ENCODE measurements at places on chromosomes 11 and 22.

GRCh38 chr11:32597921-32598320 lies 14.3 kb downstream of the EIF3M start:
- no peak for DNase-seq

DNA sequence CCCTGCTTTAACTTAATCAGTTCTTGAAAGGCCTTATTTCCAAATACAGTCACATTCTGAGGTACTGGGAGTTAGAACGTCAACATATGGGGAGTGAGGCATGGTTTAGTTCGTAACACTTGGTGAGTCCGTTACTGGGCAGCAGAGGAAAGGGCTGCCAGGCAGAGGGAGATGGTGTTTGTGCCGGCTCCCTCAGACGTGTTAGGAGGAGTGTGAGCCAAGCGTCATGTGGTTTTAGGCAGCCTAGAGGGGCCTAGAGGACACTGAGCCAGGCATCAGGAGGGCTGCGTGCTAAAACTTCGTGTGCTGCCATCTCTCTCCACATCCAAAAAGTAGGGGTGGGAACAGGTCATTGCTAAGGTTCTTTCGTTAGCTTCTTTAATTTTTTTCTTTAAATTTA lies 10.2 kb downstream of the BCR start:
- DNase-seq = no peak

DNA sequence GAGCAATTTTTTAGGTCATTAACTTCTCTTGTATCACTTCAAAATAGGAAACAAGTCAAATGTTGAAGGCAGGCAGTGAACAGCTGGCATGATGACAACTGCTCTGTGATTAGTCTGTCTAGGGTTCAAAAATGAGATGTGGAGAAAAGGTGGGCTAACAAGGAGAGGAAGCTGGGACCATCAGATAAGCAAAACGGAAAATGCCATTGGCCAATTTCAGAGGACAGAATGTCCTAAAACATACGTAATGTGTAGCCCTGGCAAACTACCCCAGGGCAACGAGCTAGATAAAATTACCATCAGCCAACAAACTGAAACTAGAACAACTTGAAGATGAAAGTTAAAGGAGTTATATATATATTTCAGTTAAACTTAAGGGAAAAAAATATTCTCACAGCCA lies 93.2 kb downstream of the RELT start:
- no peak for DNase-seq

- no peak for DNase-seq
Observed at GRCh38 chr11:110318638-110319404, 22.4 kb upstream of the RDX start.

GRCh38 chr11:10483174-10483573 lies 28.1 kb downstream of the AMPD3 start:
- DNase-seq = no peak

GRCh38 chr11:117976445-117976844 lies 9.7 kb upstream of the IL10RA start:
- no peak for DNase-seq

- no peak for DNase-seq
Observed at GRCh38 chr11:61797263-61797944, 4.7 kb downstream of the FEN1 start.

DNA sequence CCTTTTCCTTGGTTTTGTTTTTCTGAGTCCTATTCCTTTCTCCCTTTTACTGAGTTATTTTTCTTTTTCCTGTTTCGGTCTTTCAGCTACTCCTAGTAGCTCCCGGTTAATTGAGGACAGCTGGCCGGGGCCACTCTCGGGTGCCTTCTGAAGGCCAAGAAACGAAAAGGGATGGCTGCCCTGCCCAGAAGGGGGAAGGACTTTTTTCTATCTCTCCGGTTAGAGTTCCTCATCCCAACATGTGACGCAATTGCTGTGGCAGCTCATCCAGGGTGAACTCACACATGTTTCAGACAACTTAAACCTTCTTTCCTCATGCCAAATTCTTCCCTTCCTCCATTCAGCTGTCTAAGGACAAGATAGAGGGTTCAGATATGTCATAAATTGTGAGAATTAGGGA lies 83.6 kb downstream of the PIWIL4 start:
- DNase-seq = no peak

GRCh38 chr11:23519194-23519593 lies 658.9 kb upstream of the CCDC179 start:
- no peak for DNase-seq

GRCh38 chr22:30212363-30212995 lies 34.1 kb downstream of the LIF start:
- no peak for DNase-seq

DNA sequence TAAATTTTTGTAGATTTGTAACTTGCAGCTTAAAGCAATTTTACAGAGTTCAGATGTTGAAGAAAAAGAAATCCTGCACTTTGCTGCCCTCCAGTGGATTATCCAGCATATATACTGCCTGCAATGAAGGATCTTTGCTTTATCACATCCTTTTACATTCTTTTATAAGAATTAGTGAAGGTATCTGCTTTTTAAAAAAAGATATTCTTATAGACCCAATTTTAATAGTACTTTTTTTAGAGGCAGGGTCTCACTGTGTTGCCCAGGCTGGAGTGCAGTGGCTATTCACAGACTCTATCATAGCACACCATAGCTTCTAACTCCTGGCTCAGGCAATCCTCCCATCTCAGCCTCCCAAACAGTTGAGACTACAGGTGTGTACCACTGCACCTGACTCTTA lies 60.7 kb downstream of the TTC17 start:
- no peak for DNase-seq

DNA sequence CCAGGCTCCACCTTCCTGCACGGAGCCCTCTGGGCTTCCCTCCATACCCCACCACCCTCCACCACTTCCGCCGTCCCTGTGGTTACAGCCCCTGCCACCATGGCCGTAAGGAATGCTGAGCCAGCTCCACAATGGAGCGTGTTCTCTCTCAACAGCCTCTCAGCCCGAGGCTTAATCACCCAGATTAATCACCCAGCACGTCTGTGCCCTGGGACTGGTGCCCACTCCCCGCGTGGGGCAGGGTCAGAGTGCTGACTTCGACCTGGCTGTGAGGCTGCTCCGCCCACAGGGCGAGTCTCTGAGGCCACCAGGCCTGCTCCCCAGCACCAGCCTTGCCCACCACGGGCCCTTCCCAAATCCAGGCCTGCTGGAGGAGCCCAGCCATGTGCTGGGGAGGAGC lies 4.0 kb upstream of the TH start:
- no peak for DNase-seq

GRCh38 chr11:64861227-64861975 lies 16.9 kb upstream of the CDC42BPG start:
- no peak for DNase-seq

DNA sequence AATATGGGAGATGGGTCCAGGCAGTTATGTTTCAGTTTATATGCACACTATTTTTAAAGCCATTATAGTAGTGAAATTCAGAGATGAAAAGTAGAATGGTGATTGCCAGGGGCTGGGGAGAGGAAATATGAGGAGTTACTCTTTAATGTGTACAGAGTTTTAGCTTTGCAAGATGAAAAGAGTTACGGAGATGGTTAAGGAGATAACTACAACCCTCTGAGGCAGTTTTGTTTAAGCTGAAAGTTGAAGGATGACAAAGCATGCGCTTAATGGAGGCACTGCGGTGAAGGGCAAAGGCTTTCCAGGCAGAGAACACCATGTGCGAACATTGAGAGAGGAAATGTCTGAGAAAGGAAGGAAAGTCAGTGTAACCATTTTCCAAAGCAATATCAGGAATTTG lies 18.2 kb upstream of the BMAL1 start:
- DNase-seq = no peak

DNA sequence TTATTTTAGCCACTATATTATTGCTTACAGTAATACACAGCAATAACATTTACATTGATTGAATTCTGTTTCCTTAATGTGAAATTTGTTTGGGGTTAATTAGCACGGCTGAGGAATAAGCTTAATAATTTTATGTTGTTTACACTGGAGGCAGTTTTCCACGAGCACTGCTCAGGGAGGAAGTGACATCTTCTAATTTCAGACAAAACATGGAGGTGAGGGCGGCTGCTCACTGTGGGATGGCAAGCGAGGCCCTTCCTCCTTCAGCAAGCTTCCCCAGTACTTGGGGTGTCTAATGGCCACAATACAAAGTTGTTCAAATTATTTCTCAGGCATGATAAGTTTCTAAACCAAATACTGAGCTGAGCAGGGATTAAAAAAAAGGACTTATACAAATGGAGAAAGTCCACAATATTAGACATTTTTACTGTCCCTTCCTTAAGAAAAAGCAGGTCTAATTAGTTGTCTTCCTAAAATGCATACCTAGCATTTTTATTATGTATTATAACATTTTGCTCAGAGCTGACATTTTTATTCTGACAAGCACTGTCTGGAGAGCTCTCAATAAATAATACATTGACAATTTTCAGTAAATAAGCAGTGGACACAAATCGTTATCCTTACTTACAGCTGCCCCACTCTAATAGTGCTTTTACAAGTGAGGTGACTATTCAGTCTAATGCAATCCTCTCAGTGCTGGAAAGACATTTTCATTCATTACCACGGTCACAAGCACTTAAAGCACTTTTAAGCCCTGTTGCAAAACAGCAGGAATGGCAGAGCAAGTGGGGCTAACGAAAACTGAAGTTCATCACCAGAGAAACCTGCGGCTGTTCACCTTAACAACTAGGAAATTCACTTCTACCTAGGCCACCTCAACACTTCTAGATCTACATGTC lies 56.2 kb downstream of the SOX6 start:
- no peak for DNase-seq

DNA sequence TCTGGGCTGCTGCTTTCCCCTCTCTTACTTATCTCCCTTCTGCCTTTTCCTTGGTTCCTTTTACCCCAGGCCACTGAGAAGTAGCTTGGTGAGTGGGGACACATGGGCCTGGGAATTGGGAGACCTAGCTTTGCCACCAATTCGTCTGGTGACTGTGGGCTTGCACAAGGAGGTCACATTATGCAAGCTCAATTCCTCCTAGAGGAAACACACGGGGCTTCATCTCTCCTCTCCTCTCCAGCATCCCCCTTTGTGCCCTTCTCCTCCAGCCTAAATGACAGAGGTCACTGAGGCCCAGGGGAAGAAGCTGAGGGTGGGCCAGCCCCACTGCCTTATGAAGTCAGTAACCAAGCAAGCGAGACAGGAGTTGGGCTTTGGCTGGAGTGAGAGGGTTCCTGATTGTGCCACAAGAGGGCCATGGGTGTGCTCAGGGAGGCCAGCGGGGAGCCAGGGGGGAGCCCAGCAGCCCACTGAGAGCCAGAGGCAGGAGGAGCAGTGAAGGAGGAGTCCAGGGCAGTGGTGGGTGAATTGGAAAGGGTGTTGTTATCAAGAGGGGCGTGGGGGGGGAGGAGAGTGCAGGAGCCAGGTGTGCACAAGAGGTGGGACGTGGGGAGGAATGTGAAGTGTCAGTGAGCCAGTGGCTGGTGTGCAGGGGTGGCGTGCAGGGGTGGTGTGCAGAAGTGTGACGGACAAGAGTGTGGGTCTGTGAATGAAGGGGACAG lies 2.0 kb downstream of the CLCF1 start:
- DNase-seq = no peak

GRCh38 chr11:35618497-35619115 lies 346 bp downstream of the FJX1 start:
- DNase-seq = no peak

DNA sequence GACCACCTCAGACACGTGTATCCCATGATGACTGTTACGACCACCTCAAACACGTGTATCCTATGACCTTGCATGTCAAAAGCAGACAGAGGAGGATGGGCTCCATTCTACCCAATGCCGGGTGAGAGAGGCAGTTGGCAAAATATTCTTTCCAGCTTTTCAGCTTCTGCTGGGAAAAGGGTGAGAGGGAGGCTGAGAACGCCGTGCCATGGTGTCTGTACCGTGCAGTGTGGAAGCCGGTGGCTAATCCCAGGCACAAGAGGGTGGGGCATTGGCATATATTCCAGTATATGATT lies 1478.4 kb downstream of the TBC1D22A start:
- no peak for DNase-seq

- DNase-seq = no peak
Observed at GRCh38 chr11:12090061-12090591, 20.3 kb upstream of the MICAL2 start.

DNA sequence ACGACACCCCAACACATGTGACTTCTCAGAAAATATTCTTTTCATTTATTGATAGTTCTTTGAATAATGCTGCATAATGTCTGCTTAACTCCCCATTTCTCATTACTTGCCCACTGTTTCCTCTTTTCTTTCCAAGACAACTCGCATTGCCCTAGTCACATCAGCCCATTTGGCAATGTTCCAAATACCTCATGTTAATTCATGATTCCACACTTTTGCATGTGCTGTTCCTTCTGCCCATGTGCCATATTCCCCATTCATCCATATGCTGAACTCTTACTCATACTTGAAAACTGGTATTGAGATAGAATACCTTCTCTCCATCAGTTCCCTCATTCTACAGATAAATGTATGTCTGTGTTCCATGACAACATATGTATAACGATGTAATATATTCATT lies 993.7 kb downstream of the OPCML start:
- DNase-seq = no peak
